ENCODE measurements at places on chromosomes 12 and 14.

- DNase-seq, result no peak
Measured at GRCh38 chr14:74973905-74974363, 18.5 kb upstream of the PGF start.

GRCh38 chr12:4518106-4518728 lies 20.5 kb upstream of the RAD51AP1 start:
- DNase-seq, result peak; percentile 30

DNA sequence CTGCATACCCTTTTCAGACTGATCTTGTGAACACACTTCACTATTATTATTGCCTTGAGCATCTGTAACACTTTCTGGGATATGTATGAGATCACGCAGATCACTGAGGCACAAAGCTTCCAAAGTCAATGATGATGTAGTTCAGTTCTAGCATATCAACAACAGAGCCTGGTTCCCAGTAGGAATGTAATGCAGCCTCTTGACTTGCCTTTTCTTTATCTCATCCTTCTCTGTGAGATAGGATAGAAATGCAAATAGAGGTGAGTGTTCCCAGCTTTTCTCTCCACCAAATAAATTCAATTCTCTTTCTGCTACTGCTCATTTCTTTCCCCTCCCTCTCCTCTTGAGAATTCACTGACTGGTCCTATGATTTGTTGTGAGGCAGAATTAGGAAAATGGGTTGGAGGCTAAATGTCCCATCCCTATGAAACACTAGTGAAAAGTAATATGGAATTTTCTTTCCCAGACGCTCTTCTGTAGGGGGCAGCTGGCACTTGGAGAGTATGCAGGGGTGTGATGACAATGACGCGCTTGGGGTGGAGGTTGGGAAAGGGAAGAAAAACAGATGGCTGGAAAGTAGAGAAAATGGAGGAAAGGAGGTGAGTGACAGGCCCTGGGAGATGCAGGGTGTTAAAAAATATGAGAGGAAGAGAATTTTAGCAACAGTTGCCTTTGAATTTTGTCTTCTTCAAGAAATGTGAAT lies 96.0 kb upstream of the TMTC1 start:
- DNase-seq, result no peak

DNA sequence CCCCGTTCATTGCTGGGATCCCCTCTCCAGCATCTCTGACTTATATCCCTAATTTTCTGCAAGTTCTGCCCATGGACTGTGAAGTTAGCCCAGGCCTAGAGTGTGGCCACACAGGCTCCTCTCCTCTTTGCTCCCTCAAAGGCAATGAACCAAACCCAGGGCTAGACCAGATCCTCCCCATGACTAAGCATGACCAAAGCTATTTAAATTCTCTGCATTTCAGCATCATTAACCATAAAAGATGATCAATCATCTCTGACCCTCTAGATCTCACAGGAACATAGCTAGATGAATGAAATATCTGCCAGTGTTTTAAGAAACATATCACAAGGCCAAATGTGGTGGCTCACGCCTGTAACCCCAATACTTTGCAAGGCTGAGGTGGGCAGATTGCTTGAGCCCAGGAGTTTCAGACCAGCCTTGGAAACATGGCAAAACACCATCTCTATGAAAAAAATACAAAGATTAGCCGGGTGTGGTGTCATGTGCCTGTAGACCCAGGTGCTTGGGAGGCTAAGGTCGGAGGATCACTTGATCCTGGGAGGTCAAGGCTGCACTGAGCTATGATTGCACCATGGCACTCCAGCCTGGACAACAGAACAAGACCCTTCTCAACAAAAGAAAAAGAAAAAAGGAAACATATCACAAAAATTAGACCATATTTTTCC lies 2.2 kb upstream of the KRT3 start:
- DNase-seq, result peak; percentile 91

GRCh38 chr12:33248364-33248763 lies 191.3 kb downstream of the SYT10 start:
- no peak for DNase-seq

GRCh38 chr12:95177201-95177768 lies 40.0 kb downstream of the FGD6 start:
- no peak for DNase-seq

GRCh38 chr12:95700316-95700785 lies 90.2 kb downstream of the NTN4 start:
- peak; percentile 95 for DNase-seq

GRCh38 chr12:91333966-91334365 lies 151.3 kb upstream of the DCN start:
- no peak for DNase-seq

- DNase-seq, result no peak
Measured at GRCh38 chr14:65549429-65549828, 136.9 kb downstream of the FUT8 start.

GRCh38 chr12:104455578-104456416 lies 951 bp upstream of the CHST11 start:
- DNase-seq, result no peak

GRCh38 chr12:46110223-46110611 lies 119.8 kb upstream of the SCAF11 start:
- DNase-seq, result peak; percentile 33

DNA sequence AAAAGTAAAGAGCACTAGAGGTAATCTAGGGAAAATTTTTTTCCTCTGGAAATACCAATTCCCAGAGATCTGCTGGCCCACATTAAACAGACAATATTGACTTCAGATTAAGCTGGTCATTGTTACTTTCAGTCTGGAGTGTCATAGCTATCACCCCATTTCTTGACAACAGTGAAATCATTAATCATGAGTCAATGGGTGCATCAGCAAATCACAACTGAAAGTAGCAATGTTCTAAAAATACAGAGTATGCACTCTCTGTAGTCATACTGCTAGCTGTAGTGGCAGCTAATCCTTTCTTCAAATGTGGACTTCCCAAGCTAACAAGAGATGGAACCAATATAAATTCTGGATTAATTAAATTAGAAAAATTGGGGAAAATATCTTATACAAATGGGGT lies 129.9 kb downstream of the CPNE8 start:
- DNase-seq, result peak; percentile 42

GRCh38 chr12:95611676-95612309 lies 60.5 kb upstream of the USP44 start:
- DNase-seq, result peak; percentile 72

GRCh38 chr12:47983541-47984115 lies 20.2 kb downstream of the TMEM106C start:
- DNase-seq, result no peak

- DNase-seq, result no peak
Measured at GRCh38 chr12:41527062-41527461, 338.9 kb downstream of the PDZRN4 start.

DNA sequence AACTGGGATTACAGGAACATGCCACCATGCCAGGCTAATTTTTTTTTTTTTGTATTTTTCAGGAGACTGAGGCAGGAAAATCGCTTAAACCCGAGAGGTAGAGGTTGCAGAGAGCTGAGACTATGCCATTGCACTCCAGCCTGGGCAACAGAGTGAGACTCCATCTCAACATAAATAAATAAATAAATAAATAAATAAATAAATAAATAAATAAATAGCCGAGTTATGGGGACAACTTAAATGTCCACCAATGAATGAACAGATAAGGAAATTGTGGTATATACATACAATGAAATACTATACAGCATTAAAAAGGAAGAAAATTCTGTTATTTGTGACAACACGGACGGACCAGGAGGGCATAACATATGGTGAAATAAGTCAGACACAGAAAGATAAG lies 325.7 kb downstream of the NELL2 start:
- no peak for DNase-seq

- no peak for DNase-seq
Measured at GRCh38 chr14:71491931-71492330, 440.3 kb upstream of the RGS6 start.

GRCh38 chr12:45720069-45720468 lies 9.4 kb upstream of the ARID2 start:
- DNase-seq, result no peak

DNA sequence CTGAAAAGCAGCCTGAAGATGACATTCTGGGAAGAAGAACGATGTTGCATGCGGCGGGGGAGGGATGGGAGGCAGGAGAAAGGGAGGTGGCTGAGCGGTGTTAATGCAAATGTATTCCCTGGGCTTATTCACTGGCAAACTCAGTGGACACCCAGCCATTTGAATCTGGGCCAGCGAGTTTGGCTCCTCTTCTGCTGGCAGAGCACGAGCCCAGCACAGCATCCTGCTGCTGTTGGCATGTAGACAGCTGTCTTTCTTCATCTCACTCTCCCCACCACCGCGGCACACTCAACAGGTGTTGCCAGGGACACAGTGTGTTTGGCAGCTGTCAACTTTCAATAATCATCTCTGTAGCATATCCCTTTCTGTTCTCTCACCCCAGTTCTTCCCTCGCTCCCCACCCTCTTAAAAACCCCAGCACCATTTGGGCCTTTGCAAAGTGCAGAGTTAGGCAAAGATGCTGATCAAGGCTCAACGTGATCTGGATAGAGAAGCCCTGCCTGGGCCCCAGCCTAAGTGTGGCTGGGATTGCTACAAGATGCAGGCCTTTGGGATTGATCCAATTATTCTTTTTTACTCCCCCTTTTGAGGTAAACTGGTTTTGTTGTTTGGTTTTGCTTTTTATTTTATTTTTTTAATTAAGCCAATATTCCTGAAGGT lies 131.9 kb downstream of the EXOC5 start:
- no peak for DNase-seq

DNA sequence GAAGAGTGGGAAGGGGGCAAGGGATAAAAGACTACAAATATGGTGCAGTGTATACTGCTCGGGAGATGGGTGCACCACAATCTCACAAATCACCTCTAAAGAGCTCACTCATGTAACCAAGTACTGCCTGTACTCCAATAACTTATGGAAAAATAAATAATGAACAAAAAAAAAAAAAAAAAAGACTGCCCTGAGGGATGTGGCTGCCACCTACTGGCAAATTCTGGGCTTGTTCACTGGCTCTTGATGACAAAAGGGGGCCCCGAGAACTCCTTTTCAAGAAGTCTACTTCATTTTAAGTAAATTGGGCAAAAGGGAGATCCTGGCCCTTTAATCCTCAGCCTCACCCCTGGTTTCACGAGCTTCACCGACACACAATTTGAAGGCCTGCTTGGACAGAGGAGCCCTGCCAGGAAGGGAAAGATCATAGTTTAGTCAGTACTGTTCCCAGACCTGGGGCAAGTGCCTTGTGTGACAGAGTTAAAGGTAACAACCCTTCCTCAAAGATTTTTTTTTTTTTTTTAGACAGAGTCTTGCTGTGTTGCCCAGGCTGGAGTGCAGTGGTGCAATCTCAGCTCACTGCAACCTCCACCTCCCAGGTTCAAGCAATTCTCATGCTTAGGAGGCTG lies 26.1 kb upstream of the STAC3 start:
- peak; percentile 21 for DNase-seq

DNA sequence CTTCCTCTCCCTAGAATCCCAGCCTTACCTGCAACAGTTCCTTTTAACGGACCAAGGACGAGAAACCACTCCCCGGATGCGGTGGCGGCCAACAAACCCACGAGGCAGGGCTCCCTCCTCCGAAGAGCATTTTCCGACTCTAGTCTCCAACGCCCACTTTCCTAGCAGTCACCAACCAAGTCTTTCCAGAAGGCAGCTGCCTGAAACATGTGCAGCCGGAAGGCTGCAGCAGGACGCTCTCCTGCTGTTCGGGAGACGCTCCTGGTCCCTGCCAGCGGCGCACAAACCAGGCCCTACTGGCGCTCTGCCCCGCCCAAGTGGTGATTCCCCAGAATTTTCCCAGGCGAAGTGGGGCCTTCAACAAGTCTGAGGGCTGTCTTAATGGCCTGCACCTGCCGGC lies 21.1 kb upstream of the ADAM20 start:
- DNase-seq, result peak; percentile 29

DNA sequence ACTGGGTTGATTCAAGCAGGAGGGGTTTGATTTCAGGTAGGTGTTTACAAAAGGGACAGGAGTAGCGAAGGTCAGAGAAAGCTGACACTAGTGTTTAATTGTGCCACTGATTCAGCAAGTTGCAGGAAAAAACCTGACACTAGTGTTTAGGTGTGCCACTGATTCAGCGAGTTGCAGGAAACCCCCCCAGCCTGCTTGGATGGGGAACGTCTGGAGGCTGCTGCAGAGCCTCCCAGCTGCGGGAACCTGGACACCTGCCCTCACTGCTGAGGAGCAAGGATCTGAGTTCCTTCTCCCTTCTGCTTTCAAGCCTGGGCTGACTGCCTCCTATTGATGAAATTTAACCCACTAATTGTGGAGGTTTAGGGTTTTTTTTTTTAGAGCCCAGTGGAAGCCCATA lies 84.2 kb downstream of the AVPR1A start:
- DNase-seq, result no peak

GRCh38 chr14:65656554-65656953 lies 244.0 kb downstream of the FUT8 start:
- no peak for DNase-seq

DNA sequence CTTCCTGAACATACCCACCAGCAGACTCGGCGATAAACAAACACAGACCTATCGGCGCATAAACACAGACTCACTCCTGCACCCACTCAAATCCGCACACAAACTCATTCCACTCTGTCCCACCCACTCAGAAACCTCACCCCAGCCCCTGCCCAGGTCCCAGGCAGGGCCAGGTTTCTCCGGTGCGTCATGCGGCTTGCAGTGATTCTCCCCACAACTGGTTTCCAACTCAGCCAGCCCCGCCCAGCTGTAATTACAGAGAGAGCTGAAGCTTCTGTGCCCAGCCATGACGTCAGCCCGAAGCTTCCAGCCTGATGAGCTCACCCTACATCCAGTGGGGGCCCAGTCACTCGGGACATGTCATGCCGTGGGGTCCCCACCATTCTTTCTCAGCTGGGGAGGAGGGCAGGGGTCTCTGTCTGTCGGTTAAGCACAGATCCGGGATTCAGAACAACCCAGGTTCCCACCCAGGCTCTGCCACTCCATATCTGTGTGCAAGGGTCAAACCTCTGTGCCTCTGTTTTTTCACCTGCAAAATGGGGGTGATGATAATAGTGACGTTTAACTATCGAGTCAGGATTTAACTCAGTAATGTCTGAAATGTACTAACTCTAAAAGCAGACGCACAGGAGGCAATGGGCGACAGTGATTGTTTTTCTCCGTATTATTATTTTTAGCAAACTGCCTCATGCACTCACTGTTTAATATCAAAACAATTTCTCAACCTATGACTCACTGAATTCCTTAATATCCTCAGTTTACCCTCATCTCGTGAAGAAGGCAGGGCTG lies 2.3 kb upstream of the HSPB8 start:
- peak; percentile 91 for DNase-seq

- no peak for DNase-seq
Measured at GRCh38 chr14:98949051-98949450, 322.9 kb downstream of the BCL11B start.

- no peak for DNase-seq
Measured at GRCh38 chr12:125936502-125936901, 871.3 kb downstream of the AACS start.

DNA sequence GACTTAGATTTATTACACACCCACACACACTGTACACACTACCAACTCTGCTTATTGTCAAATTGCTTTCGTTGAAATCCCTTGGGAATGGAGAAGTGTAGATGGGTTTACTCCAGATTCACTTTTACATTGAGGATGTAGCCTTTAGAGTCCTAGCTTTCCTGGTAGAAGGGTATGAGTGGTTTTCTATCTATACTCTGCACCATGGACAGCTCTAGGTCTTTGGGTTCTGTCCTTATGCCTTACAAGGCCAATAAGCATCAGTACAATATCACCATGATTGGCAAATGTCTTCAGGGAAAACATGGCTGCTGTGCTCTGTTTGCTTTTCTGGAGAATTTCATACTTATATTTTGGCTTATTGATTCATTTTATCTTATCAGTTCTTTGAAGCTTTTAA lies 1063.9 kb downstream of the SLC6A15 start:
- DNase-seq, result no peak
